HS-5 (cell line): ENCODE measurements at places on chromosomes 7 and 10.
A peak's percentile ranks its signal among the peaks of the same experiment; 100 is the strongest.

- DNase-seq, result no peak
Observed at GRCh38 chr10:86758189-86759072, 2.0 kb downstream of the BMPR1A start.

- DNase-seq, result no peak
Observed at GRCh38 chr7:133434246-133434865, 181.5 kb downstream of the EXOC4 start.

- DNase-seq, result no peak
Observed at GRCh38 chr7:53740971-53741370, 705.5 kb downstream of the POM121L12 start.

- peak; percentile 53 for DNase-seq
Observed at GRCh38 chr7:31744294-31744874, 57.4 kb downstream of the PPP1R17 start.

- no peak for DNase-seq
Observed at GRCh38 chr10:99304862-99305229, 24.3 kb upstream of the CNNM1 start.

- no peak for DNase-seq
Observed at GRCh38 chr7:20013536-20013935, 203.6 kb downstream of the MACC1 start.

GRCh38 chr7:141024668-141025067, 9.9 kb upstream of the MRPS33 start:
- no peak for DNase-seq

GRCh38 chr10:97570146-97570788, 2.3 kb upstream of the ANKRD2 start:
- DNase-seq, result no peak

DNA sequence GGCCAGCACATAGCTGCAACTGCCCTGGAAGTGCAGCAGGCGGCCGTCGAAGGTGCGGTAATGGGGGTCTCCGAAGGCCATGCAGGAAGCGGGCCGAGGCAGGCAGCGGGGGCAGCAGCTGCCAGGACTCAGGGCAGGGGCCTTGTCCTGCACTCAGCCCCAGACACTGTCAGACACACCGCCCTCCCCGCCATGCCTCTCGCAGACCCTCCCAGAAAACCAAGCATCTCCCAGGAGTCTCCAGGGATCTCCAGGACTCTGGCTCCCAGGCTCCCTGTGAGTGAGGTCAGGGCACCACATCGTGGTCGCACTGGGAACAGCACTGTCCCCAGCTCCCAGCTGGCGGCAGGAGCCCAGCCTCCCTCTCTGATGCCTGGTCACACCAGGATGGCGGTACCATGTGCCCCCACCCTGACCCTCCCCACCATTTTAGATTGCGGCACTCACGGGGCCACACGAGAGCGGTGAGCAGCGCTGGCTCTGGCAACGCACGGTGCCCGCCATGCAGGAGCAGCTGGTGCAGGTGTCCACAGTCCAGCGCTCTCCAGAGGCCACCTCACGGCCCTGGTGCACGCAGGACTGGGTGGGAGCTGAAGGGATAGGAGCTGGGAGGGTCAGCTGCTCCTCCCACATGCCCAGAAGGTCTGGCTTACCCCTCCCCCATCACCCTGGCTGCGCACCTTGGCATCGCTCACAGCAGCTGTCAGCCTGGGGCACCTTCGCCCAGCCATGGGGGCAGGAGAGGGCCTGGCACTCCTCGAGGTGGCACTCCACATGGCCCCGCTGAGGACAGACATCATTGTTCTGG, 17.5 kb downstream of the ATP6V1F start:
- no peak for DNase-seq

- DNase-seq, result no peak
Observed at GRCh38 chr7:70189776-70190175, 591.5 kb downstream of the AUTS2 start.

DNA sequence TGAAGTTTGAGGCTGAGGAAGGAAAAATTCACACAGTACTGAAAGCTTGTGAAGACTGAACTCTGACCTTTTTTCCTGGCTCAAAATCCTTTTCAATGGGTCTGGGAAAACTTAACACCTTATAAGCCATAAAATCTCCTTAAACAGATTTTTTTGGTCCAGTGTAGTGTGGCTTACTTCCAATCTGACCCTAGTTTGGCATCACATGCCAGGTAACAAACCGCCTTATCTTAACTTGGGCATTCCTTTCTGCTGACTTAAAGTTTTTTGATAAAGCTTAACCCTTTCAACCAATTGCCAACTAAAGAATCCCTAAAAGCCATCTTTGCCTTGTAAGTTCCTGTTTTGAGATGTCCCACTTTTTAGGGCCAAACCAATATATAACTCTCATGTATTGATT, 13.2 kb upstream of the ITPRID1 start:
- no peak for DNase-seq

GRCh38 chr10:3248526-3249306, 76.1 kb upstream of the PITRM1 start:
- peak; percentile 53 for DNase-seq

- DNase-seq, result no peak
Observed at GRCh38 chr10:124240839-124241291, 147.5 kb upstream of the CHST15 start.

GRCh38 chr7:79398138-79398749, 55.2 kb downstream of the MAGI2 start:
- DNase-seq, result no peak

GRCh38 chr7:45892407-45893035, 4.2 kb downstream of the IGFBP1 start:
- DNase-seq, result no peak

DNA sequence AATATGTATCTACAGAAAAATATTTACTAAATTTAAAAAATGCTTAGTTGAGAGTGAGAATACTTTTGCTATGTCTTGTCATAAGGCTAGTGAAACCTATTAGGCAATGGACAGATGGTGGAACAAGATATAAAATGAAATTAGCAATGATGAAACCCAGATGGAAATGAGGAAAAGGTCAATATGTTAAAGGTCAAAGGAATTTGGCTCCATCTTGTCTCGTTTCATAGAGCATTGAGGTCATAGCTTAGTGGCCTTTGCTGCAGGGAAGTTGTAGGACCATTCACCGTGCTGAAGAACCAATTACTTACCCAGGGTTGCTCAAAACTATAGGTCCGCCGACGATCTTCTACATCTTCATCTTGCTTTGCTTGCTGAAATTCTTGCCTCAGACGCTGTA, 683.9 kb downstream of the PARD3 start:
- DNase-seq, result no peak

DNA sequence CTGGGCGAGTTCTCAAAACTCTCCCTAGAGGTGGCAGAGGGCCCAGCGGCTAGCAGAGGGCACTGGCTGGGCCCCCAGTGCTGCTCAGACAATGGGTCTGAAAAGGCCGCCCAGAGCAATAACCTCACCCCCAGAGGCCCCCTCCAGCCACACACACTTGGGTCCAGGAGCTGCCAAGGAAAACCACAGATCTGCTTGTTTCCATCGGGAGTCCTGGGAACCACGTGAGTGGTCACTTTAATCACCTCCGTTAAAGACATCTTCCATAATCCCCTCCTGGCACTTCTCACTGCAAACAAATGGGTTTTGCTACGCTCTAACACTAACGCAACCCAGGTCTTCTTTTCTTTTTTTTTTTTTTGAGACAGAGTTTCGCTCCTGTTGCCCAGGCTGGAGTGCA, 30.0 kb downstream of the NUDT1 start:
- no peak for DNase-seq

DNA sequence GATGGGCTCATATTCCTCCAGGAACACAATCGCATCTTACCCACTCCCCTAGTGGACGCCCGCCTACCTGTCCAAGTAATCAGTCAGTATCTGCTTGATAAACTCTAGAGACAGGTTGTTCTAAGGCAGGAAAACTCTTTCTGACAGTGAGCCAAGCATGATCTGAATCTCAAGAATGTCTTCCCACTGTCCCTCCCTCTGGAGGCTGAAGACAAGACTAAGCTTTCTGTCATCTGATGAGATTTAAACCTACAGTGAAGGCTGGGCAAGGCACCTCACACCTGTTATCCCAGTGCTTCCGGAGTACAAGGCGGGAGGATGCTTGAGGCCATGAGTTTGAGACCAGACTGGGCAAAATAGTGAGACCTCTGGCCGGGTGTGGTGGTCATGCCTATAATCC, 586.6 kb downstream of the GALNT17 start:
- DNase-seq, result no peak

GRCh38 chr10:48800007-48800675, 115.5 kb downstream of the WDFY4 start:
- no peak for DNase-seq

- no peak for DNase-seq
Observed at GRCh38 chr10:14592026-14592425, 182.7 kb downstream of the FAM107B start.

GRCh38 chr7:51518646-51519045, 202.0 kb upstream of the COBL start:
- no peak for DNase-seq

DNA sequence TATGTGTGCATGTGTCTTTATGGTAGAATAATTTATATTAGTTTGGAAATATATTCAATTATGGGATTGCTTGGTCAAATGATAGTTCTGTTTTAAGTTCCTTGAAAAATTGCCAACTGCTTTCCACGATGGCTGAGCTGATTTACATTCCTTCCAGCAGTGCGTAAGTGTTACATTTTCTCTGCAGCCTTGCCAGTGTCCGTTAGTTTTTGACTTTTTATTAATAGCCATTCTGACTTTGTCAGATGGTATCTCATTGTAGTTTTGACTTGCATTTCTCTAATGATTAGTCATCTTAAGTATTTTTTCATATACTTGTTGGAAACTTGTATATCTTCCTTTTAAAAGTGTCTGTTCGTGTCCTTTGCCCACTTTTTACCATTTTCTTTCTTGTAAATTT, 434.2 kb upstream of the POT1 start:
- no peak for DNase-seq

DNA sequence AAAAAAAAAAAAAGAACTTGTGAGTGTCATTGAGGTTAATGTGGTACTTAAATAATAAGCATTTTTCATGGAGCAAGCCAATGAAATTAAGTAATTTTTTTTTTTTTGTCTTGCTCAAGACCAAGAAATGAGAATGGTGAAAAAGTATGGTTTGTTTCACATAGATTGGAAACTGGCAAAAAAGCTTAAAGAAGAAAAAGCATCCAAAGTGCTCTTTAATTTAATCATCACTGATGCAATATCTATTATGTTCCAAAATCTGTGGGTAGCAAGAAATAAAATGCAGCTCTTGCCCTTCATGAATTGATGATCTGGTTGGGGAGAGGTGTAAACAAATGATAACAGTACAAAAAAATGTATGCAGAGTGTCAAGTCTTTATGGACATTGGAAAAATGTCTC, 980.6 kb downstream of the REEP3 start:
- DNase-seq, result no peak

DNA sequence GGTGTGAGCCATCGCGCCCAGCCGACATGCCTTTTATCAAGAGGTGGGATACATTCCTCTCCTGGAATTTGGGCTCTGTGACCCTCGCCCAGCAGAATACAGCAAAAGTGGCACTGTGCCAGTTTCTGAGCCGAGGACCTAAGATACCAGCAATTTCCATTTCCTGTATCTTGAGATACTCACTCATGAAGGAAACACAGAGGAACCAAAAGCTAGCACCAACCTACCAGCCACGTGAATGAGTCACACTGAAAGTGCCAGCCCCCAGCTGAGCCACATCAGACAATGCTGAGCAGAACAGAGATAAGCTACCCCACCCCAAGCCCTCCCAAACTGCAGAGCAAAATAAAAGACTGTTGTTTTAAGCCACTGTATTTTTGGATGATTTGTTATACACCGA, 56.3 kb downstream of the CACUL1 start:
- DNase-seq, result peak; percentile 36

- peak; percentile 32 for DNase-seq
Observed at GRCh38 chr7:112550468-112551060, 69.8 kb downstream of the LSMEM1 start.

- DNase-seq, result peak; percentile 63
Observed at GRCh38 chr7:2018569-2019460, 213.9 kb downstream of the MAD1L1 start.

DNA sequence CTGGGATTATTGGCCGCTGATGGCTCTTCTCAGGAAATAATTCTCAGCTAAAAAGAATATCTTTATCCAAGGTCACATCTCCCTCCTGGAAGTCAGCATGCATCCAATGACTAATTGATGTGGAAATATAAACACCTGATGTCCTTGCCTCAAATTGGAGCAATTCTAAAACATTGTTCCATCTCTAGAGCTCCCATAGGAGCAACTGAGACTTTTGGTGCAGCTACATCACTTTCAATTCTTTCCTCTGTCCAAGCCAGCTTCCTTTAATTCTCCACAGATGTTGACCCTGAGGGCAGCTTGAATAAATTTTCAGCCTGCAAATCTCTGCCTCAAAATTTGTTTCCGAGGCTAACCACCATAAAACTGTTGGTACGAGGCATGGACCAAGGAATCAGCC, 43.9 kb upstream of the KCND2 start:
- no peak for DNase-seq

GRCh38 chr10:5583525-5584175, 58.9 kb downstream of the CALML3 start:
- DNase-seq, result no peak

GRCh38 chr7:135994466-135995205, 17.5 kb upstream of the MTPN start:
- no peak for DNase-seq

DNA sequence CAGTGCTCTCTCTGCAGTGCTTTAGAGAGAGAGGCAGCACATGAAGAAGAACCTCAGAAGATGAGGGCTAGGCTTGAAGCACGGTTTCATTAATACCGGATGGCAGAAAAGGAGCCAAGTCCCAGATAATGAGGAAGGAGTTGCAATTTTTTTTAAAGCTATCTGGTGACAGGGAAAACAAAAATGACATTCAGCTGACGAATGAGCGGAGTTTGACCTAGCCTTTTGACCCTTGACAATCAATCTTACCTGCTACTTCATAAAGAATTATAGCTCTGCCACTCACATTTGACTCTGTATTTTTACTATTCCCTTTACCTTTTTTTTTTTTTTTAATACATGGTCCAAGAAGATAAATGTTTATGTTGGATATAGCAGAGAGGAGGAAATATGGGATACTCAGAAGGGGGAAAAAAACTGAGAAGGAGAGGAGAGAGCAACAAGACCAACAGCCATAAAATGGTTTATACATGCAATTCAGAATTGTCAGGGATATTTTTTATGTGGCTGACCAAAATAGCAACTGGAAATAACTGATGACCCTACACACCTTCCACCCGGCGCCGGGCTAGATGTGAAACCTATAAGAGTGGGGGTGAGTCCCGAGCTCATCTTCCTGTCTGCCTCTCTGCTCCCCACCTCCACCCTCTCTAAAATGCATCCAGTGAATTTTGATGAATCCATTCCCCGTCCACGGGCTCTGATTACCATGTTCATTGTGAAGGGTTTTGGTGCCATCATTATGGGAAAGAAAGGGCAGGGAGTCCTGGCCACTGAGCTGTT, 274.4 kb upstream of the YAE1 start:
- no peak for DNase-seq

DNA sequence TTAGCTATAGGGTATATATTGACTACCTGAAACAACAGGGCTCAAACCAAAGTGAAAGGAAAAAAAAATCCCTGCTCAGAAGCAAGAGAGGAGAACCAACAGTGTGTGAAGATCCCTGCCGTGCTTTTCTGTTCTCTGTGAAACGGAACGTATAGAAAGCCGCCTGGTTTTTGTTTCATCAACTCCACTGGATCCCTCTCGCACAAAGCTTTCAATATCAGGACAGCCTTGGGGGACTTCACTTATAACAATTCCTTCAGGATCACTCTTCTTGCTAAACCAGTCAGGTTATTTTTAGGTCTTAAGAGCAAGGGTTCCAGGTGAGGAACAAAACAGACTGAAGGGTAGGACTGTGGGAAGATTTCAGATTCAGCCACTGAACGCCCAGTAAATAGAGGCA, 151.1 kb upstream of the CACNA2D1 start:
- DNase-seq, result no peak
